ENCODE measurements at places on chromosomes 3 and 15.

GRCh38 chr3:125245521-125245920, 33.0 kb upstream of the SLC12A8 start:
- DNase-seq = no peak

DNA sequence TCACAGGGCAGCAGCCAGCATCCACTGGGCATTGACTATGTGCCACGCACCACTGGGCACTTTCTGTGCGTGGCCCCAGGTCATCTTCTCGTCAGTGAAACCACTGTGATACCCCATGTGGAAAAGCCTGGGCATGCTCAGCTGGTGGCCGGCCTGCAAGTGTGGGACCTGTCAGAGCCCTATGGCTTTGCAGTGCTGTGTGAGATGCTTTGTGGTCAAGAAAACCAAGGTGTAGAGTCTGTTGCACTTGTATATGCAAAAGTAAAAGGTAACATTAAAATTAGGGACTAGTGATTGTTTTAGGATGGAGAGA, 69.5 kb downstream of the PGPEP1L start:
- no peak for DNase-seq

GRCh38 chr3:107441617-107442016, 64.4 kb downstream of the CCDC54 start:
- peak; percentile 18 for DNase-seq

DNA sequence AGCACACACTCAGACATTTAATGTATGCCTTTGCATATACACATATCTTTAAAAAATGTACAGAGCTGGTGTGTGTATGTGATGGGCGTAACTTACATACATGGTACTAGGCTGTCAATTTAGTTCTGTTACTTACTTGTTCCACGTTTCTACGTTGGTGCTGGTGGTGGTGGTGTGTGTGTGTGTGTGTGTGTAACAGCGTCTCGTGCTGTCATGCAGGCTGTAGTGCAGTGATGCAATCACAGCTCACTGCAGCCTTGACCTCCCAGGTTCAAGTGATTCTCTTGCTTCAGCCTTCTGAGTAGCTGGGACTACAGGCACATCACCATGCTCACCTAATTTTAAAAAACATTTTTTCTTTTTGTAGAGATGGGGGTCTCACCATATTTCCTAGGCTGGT, 64.2 kb downstream of the ISG20 start:
- DNase-seq = no peak

GRCh38 chr3:43053291-43053690, 52.6 kb downstream of the POMGNT2 start:
- no peak for DNase-seq

GRCh38 chr3:186821429-186822387, 15.4 kb upstream of the RFC4 start:
- DNase-seq = no peak

- DNase-seq = no peak
Measured at GRCh38 chr3:43686700-43687498, 3.8 kb upstream of the ABHD5 start.

DNA sequence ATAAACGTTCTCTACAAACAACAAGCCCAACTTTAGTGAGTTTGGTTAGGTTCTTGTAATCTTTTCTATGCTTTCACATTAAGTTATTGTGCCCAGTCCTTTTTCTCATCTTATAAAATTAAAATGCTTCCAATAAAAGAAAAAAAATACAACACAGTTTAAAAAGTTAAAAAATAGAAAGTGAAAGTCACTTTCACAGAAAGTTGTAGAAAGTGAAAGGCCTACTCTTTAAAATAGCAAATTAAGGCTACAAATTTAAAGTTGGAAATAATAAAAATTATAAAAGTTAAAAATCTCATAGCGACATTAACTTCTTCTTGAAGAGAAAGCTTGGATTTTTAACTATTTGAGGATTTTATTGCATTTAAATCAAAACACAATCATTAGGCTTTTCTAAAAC, 35.9 kb downstream of the CD47 start:
- DNase-seq = no peak

DNA sequence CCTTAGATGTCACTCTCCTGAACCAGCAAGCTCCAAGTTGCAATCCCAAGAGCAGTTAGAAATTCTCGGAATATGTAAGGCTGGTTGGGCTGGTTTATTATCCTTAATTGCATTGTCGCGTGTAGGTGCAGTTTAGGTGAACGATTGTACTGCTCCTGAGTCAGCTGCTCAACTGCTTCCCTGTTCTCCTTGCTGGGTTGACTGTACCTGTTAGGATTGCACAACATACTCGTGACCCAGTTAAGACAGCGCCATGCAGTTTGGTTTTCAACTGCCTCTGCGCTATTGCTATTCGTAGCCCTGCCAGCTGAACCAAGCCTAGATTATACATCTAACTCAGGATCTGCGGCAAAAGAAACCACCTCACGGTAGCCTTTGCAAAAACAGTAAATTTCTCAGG, 41.0 kb downstream of the BCL2L10 start:
- no peak for DNase-seq

DNA sequence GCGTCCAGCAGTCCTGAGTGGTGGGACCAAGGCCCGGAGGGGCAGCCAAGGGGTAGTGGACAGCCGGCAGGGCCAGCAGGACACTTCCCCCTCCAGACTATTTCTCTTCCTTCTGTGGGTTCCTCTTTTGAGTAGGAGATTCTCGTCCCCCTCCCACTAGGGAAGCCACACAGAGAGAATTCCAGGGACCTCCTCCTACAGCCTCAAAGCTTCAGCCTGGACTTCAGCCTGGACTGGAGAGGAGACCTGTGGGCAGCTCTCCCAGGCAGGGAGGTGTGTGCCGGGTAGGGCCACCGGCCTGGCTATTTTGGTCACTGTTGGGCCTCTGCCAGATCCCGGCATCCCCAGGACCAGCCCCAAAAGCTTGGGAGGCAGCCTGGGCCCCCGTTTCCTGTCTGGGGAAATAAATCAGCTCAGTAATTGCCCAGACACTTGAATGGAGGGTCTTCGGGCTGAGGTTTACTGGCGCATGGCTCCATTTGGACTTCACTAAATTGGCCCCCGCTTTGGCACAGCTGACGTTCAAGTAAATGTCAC, 1.3 kb downstream of the SLC6A6 start:
- no peak for DNase-seq

GRCh38 chr3:65636326-65636725, 402.4 kb downstream of the MAGI1 start:
- DNase-seq = no peak

GRCh38 chr15:52146776-52147175, 34.2 kb upstream of the BCL2L10 start:
- no peak for DNase-seq

- no peak for DNase-seq
Measured at GRCh38 chr3:195214381-195214780, 56.6 kb downstream of the XXYLT1 start.

DNA sequence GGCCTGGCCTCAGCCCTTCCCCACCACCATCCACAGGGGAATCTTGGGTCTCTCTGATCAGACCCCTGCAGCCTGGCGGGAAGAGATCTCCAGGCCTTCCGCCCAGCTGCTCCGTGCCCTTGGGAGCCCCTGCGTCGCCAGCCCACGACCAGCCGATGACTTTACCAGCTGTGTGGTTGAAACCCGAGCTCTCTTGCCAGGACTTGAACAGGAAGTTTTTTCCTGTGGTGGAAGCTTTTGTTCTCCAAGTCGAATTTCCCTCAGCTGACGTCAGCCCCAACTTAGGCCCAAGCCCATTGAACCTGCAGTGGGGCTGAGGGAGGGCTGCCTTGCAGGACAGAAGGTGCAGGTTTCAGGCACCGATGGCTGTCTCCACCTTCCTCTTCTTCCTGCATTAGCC, 51.7 kb upstream of the SMAD3 start:
- peak; percentile 55 for DNase-seq

GRCh38 chr3:57791245-57791644, 35.1 kb downstream of the SLMAP start:
- DNase-seq = no peak

DNA sequence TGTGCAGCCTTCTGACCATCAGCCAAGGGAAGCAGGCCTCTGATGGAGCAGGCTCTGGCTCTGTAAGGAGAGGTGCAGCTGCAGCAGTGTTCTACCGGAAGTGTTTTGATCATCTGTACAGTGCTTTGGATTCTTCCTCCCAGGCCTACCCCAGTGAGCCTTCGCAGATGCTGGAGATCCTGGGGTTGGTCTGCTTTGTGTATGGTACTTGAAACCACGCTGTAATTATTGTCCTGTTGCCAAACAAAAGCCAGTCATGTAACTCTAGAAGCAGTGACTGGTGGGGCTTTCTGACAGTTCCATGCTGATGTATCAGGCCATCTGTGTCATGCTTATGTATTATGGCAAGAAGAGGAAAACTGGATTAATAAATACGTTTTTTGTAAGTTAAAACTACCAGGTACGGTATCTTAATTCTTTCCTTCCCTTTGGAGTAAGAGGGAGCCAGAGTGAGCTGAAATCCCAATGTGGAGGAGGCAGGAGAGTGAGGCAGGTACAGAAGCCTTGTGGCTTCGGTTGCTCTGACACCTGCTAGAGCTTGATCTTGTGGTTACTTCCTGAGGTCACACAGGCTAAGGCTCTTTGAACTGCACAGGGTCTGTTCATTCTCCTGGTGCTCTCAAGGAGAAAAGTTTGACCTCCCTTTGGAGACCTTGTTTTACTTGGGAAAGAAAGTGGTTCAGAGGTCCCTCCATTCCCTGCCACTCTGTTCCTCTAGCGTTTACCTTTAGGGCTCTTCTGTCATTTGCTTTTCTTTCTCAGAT, 3.7 kb downstream of the TMEM42 start:
- DNase-seq = no peak

- DNase-seq = no peak
Measured at GRCh38 chr15:57455929-57456328, 79.6 kb downstream of the CGNL1 start.

DNA sequence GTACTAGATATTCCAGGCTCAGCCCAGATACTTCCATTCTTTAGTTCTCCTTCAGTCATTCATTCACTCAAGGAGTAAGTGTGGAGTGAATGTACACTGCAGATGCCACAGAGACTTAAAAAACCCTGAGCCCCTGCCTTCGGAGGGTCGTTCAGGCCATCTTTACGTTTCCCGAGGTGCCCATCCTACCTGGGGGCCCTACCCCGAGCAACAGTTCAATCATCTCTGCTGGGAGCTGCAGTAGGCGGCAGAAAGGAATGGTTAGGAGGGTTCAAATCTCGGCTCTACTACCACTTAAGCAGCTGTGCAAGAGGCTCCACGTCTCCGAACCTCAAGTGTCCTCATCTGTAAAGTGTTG, 613 bp downstream of the SEC13 start:
- no peak for DNase-seq

GRCh38 chr3:133487920-133488540, 85.5 kb upstream of the CDV3 start:
- peak; percentile 34 for DNase-seq

- DNase-seq = no peak
Measured at GRCh38 chr3:185852635-185853034, 27.8 kb upstream of the IGF2BP2 start.
